Caki2 (cell line): ENCODE measurements at places on chromosomes 5 and 9.

DNA sequence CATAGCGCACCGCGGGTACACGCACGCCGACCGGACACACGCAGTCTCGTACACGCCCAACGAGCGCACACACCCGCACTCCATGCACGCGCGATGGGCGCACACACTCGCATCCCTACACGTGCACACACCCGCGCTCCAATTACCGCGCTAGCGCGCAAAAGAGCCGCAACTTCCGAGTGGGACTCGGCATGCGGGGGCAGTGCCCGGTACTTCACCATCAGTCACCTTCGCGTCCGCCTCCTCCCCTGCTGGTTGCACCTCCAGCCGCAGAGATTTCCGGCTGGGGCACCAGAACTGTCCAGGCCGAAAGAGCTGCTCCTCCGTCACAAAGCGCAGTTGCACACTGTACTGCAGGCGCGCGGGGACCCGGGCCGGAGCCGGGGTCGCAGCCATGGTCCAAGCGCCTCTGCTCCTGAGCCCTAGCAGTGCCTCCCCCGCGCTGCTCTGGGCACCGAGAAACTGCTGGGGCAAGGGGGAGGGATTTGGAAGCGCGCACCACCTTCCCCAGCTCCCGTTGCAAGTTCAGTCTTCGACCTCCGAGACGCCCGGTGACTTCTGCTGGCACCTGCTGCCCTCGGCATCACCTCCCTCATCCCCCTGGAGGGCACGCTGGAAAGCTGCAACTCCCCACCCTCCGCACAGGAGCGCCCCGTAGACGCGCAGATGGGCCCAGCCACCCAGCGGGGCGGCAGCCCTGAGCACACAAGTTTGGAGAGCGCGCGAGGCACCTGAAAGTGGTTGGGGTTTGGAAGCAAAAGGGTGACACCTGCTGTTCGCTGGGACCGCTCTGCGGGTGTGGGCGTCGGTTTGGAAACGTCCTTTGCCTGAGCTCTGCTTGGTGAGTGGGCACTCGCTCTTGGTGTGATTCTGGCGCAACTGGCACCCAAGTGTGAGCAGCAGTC is 337.4 kb upstream of the PUM3 start:
- no peak for DNase-seq

GRCh38 chr9:136078024-136078423 is 17.1 kb downstream of the NACC2 start:
- no peak for DNase-seq

DNA sequence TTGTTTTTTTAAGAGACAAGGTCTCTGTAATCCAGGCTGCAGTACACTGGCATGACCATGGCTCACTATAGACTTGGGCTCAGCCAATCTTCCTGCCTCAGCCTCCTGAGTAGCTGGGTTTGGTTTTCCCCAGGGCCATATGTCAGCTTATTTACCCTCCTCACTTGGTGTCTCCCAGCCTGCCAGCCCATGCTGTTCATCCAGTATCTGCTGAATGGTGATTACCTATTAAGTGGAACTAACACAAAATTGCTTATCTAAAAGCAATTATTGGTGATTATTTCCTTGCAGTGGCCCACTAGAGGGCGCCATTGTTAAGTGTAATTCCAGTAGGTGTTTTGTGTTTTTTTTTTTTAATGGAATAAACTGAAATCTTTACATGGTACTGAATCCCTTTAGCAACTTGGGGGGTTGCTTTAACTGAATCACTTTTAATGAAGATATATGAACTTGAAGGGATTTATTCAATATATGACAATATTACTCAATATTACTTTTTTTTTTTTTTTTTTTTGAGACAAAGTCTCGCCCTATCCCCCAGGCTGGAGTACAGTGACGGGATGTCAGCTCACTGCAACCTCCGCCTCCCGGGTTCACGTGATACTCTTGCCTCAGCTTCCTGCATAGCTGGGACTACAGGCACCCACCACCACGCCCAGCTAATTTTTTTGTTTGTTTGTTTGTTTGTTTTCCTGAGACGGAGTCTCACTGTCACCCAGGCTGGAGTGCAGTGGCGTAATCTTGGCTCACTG is 13.8 kb downstream of the EXOSC2 start:
- peak; percentile 48 for DNase-seq

DNA sequence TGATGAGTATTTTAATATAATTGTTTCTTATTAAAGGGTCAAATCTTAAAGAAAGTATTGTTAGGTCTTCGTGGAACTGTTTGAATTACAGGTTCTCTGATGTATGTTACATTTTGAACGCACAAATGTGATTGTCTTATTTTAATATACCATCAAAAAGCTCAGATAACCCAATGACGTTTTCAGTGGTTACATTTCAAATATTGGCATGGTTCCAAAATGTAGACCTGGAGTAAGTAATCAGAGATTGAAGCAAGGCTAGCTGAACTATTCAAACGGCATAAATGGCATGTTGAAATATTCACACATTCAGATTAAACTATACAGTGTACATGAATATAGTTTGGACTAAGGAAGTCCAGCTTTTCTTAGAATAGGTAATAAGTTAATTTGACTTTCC is 281.7 kb upstream of the EFNA5 start:
- no peak for DNase-seq

DNA sequence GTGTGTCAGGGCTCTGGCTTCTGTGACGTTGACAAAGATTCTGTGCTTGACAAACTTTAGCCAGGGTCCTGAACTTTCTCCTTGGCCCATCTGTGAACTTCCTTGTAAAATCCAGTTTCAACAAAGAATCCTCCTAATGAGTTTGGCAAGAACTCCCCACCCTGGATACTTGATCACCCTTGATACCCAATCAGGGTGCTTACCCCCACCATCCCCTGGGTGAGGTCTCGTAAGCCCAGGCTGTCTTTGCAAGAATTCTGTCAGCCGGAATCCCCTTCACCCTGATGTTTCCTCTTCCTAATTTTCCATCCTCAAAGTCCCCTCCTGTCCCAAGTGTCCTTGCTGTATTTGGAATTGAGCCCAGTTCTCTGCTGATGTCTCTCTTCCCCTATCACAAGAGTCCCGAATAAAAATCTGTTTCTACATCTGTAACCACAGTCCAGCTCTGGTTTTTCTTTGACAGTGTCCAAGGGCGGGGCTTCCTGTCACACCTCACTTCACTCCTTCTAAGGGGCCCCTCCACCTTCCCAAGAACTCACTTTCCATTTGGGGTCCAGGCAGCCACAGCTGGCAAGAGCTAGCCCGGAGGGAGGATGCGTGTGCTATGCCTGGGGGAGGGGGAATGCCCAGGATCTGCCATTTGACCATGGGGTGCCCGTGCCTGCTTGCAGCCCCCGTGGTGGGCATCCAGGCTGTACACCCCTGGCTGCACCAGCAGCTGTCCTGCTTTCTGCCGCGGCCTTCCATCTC is 2.7 kb upstream of the CARD19 start:
- no peak for DNase-seq

GRCh38 chr9:70421272-70422180 is 7.1 kb upstream of the KLF9 start:
- DNase-seq, result no peak

GRCh38 chr9:113504725-113505590 is 41.4 kb downstream of the RGS3 start:
- peak; percentile 38 for DNase-seq

- DNase-seq, result no peak
Observed at GRCh38 chr9:30915451-30915850, 1469.0 kb upstream of the ACO1 start.

- no peak for DNase-seq
Observed at GRCh38 chr9:137011156-137011555, 14.8 kb upstream of the CLIC3 start.

GRCh38 chr9:122134822-122135528 is 24.6 kb downstream of the NDUFA8 start:
- DNase-seq, result no peak

GRCh38 chr5:128475693-128476092 is 62.4 kb downstream of the FBN2 start:
- DNase-seq, result no peak

GRCh38 chr5:124745007-124745927 is 1.2 kb downstream of the ZNF608 start:
- no peak for DNase-seq

DNA sequence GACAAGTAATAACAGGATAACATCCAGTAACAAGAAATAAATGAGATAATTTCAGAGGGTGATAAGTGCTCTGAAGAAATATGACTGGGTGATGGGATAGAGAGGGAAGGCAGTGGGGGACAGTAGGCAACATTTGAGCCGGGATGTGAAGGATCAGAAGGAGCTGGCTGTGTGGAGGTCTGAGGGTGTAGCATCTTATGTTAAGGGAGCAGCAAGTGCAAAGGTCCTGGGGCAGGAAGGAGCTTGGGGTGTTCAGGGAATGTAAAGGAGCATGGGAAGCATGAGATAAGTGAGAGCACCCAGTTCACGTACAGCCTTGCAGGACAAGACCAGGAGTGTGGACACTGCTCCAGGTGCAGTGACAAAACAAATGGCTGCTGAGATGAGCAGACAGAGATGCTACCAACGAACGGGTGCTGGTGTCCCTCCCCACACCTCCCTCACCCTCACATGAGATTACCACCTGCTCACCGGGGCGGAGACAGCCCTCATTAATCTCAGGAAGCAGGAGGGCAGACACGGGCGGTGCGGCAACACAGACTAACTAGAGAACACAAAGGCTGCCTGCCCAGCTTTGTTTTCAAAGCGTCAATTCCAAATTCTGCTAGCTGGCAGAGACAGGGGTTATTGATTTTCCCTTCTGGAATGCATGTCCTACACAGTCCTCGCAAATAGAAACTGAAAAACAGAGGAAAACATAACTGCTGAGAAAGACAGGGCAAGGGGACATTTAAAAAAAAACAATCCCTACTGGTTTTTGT is 298.1 kb upstream of the PANK3 start:
- no peak for DNase-seq

DNA sequence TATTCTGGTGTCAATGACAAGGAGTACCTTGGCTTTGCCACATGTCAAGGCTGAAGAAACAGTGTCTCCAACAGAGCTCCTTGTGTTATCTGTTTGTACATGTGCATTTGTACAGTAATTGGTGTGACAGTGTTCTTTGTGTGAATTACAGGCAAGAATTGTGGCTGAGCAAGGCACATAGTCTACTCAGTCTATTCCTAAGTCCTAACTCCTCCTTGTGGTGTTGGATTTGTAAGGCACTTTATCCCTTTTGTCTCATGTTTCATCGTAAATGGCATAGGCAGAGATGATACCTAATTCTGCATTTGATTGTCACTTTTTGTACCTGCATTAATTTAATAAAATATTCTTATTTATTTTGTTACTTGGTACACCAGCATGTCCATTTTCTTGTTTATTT is 19.8 kb downstream of the CD274 start:
- DNase-seq, result no peak

DNA sequence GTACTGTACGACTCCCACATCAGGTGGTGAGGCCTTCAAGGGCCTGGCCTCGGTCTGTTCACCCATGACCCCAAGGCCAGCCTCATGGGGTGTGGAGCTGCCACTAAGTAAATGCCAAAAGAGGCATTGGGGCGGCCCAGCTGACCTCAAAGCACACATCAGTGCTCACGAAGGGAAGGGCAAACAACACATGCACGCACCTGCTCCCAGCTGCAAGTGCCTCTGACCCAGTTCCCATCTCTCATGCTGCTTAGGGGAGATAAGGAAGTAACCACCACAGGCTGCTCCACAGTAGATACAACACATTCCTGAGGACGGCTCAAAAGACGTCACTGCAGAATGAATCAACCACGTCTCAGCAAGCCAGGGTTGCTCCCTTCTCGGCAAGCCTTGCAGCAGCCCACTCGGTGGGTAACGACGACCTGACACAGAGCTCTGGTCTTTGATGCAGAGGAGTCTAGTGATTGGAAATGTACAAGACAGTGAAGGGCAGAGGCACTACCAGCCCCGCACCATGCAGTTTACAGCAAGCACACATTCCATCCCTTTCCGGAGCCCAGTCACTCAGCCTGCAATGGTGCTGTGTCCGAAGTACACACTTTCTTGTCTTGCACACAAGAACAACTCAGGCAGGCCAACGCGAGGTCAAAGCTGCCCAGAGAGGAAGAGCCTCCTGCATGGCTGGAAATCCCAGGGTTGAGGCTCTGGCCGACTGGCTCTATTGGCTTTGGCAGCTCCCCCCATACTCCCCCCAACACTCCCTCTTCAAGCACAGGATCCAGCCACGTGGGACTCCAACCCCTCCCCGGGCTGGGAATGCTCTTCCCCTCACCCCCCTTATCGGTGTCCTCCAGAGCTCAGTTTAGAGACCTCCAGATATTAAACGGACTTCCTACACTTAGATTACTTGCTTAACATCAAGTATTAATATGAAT is 31.8 kb downstream of the FABP6 start:
- DNase-seq, result peak; percentile 99

- no peak for DNase-seq
Observed at GRCh38 chr5:9362600-9362999, 183.3 kb downstream of the SEMA5A start.

- no peak for DNase-seq
Observed at GRCh38 chr5:140398379-140398811, 3.2 kb upstream of the ANKHD1 start.

DNA sequence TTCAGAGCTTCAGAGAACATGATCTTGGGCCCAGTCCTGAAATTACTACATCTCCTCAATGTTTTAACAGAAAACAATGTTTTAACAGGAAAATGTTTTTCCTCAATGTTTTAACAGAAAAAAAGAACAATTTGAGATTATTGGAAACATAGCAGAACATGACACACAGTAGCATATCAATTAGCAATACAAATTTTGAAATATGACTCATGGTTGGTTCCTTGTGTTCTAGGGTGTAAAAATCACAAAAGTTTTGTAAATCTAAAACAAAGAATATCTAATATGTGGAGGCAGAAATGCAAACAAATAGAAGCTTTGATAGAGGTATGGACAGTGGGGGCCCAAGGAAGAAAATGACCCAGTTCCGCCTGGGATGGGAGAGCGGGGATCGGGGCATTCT is 22.8 kb upstream of the ARSB start:
- DNase-seq, result no peak

- DNase-seq, result no peak
Observed at GRCh38 chr9:9523476-9524139, 1089.2 kb downstream of the PTPRD start.

DNA sequence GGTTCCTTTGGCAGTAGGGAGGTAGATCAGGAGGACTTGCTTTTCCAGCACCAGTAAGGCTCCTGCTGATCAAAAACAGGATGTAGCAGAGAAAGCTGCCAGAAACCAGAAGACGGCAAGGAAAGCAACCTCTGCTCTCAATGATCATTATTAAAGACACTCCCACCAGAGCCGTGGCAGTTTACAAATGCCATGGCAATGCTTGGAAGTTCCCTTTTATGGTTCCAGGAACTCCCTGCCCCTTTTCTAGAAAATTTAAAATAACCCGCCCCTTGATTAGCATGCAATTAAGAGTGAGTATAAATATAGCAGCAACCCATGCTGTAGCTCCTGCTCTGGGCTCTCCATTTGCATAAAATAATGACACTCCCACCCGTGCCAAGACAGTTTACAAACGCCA is 16.1 kb downstream of the EQTN start:
- DNase-seq, result no peak

- no peak for DNase-seq
Observed at GRCh38 chr9:131954299-131954698, 125.4 kb downstream of the MED27 start.

- DNase-seq, result no peak
Observed at GRCh38 chr5:14580398-14581034, 1.1 kb upstream of the OTULINL start.
